ENCODE measurements at places on chromosomes 4 and X.

GRCh38 chrX:47605024-47605423 lies 14.6 kb downstream of the SYN1 start:
- DNase-seq, result no peak

- DNase-seq, result no peak
Observed at GRCh38 chr4:101355246-101355645, 7.9 kb upstream of the PPP3CA start.

GRCh38 chr4:1577822-1578217 lies 106.3 kb downstream of the FAM53A start:
- DNase-seq, result no peak

DNA sequence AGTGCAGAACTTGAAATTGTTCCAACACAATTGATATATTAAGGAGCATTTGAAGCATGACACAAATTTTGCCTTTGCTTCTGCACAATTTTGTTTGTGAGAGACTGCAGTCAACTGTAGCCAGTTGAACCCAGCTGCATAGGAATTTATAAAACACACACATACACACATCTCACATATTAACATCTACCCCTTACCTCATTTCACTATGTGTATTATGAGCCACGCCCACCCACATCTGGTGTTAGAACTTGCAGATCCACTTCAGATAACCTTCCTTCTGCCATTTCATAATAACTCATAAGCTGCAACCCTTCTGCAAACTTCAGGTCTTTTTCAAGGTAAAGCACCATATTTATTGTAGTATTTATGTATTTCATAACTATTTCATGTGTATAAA lies 188.1 kb upstream of the WDFY3 start:
- DNase-seq, result no peak

DNA sequence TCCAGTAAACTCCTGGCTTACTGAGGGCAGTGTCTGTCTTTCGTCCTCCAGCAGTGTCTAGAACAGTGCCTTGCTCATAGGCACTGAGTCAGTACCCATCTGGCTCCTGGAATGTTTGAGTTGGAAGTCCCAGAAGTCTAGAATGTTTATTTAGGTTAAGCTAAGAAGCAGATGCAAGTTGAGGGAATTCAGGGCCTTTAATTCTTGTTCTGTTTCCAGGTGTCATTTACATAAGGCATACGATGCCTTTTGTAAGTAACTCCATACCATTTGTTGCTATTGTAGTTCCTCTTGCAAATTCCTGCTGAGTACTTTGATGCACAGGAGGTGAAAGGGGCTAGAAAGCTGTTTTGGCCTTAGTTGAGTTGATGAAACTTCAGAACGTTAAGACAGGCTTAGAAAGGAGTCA lies 22.2 kb downstream of the ARHGAP10 start:
- no peak for DNase-seq

- DNase-seq, result no peak
Observed at GRCh38 chr4:1265351-1265750, 16.4 kb upstream of the CTBP1 start.

GRCh38 chrX:119238557-119238956 lies 2.5 kb downstream of the PGRMC1 start:
- no peak for DNase-seq

DNA sequence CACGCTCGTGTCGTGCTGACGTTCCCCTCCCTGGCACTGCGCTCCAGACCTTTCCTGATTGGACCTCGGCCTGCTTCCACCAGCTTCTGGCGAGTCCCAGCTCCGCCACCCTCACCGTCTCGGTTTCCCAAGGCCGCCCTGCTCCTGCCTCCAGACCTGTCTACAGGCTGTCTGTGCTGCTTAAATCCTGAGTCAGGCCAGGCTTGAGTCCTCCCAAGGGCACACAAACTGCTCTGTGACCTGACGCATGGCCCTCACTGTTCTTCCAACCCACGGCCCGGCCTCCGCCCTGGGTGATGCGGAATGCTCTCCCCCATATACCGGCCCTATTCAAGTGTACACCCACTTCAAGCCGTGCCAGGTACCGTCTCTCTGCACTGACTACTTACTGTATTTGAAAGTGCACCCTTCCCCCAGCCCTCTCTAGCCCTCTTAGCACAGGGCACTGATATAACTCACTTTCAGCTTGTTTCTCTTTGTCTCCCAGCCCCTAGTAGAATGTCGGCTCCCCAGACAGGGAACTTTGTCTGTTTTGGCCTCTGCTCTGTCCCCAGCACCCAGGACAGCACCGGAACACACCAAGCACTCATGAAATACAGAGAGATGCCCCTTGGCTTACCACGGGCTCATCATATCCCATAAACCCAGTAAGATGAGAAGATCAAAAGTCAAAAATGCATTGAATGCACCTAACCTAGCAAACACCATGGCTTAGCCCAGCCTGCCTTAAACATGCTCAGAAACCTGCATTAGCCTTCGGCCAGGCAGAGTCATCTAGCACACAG lies 63.1 kb upstream of the AFAP1 start:
- DNase-seq, result no peak

DNA sequence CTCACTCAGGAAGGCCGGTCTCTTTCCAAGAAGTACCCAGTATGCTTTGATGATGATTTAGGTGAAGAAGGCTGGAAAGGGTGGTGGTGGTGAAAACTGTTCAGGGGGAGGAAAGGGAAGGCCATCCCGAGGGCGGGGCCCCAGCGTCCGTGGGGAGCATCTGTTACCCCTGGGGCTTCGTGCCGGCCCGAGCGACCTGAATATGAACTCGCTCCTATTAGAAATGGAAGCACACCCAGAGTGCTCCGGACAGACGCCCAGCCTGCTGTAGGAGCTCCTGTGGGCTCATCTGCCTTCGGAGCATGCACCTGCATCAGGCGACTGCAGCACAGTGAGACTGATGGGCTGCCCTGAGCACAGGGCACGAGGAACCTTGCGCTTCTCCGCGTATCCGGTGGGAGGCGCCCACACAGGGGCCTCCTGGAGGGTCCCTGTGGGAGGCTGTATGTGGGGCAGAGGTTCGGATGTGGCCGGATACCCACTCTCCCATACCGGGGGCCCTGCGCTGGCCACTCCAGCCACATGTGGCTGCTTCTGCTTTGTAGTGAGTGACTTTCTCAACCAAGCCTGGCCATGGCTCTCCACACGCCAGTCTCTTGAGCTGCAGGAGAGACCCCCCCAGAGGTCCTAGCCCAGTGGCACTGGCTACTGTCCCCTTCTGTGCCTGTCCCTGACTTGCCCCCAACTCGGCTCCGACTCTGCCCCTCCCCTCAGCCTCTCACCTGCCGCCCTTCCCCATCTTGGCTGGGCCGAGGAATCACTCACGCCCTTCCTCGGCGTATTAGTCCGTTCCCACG lies 36.7 kb downstream of the FGFRL1 start:
- DNase-seq, result no peak

GRCh38 chr4:154455111-154455510 lies 36.5 kb downstream of the DCHS2 start:
- DNase-seq, result no peak

DNA sequence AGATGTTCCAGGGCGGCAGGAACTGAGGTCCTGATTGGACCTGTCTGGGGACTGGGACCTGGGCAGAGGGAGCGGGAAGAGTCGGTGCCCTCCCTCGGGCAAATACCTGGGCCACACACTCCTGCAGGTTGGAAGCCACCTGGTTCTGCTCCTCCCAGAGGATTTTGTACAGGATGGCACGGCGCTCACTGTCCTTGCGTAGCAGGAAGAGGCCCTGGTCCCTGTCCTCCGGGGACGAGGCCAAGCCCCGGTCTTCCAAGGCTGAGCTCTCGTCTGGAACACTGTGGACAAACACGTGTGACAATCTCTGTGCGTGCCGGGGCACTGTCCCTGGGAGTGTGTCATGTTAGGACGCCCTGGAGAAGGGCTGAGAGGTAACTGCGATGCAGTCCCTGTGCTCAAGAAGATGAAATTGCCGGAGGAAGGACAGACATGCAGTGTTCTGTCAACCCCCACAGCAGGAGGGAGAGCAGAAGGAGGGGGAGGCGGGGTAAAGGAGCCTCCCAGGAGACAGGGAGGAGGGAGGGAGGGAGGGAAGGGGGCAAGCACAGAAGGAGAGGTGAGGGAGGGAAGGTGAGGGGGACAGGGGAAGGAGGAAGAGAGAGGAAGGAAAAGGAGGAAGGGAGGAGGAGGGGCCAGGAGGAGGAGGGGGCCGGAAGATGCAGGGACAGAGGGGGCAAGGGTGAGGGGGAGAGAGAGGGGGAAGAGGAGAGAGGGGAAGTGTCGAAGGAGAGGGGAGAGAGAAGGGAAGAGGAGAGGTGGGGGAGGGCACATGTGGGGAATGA lies 29.0 kb downstream of the PDHA1 start:
- no peak for DNase-seq

DNA sequence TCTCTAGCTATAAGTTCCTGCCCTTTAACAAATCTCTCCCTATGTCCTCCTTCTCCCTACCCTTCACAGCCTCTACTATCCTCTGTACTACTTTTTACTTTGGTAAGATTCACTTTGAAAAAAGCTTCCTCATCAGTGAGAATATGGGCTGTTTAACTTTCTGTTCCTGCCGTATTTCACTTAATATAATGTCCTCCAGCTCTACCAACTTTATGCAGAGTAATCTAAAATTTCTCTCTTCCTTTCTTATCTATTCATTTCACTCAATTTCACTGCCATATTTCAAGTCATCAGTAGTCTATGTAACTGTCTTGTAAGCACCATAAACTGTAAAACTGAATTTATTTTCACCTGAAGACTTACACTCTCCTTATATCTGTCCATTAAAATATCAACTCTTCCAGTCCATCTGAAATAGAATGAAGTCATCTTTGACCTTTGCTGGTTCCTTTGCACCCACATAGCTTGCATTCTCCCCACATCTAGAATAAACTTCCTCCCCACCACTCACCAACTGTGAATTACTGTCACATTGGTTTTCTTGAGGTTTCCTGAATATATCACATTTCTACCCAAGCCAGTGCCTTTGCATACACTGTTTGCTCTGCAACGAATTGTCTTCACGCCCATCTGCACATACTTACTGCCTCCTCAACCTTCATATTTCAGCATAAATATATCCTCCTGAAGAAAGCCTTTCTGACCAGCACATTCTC lies 54.6 kb downstream of the ARAP2 start:
- DNase-seq, result no peak

GRCh38 chr4:56641494-56642051 lies 39.5 kb downstream of the HOPX start:
- DNase-seq, result no peak

GRCh38 chrX:130995439-130995838 lies 62.7 kb upstream of the ARHGAP36 start:
- DNase-seq, result no peak

DNA sequence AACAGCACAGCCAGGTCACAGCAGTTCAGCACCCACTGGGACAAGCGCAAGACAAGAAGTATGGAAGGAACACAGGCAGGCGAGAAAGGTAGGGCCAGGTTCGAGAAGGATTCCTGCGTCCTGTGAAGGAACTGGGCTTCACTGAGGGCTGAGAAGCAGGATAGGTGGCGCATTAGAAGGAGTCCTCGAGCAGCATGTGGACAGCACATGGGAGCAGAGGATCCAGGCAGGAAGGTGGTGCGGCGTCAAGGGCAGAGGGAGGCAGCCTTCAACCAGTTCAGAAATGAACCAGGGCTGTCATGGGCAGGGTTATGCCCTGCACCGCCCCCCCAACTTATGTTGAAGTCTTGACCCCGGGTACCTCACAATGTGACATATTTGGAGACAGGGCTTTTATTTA lies 30.8 kb upstream of the LAP3 start:
- DNase-seq, result no peak

DNA sequence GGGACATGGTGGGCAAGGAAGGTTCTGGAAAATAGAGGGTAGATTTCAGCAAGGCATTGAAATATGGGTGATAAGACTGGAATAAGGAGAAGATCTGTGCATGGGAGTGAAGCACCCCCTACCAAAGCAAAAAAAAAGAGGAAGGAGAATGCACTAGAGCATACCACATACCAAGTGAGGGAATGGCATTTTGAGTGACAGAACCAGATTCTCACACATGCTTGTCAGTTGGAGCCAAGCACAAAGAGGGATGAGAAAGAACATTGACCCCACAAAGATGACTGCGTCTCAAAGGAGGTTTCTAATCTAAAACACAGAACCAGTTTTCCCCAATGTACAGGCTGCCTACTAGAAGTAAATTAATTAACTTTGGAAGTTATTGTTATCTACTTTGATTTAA lies 140.3 kb upstream of the SMAD1 start:
- no peak for DNase-seq

- no peak for DNase-seq
Observed at GRCh38 chr4:55610381-55610780, 18.3 kb upstream of the PDCL2 start.

- DNase-seq, result no peak
Observed at GRCh38 chr4:183205193-183205592, 106.1 kb downstream of the WWC2 start.

- DNase-seq, result no peak
Observed at GRCh38 chr4:79334341-79334740, 8.5 kb upstream of the NAA11 start.

GRCh38 chr4:17310269-17310652 lies 201.6 kb downstream of the QDPR start:
- no peak for DNase-seq

- DNase-seq, result no peak
Observed at GRCh38 chr4:32321421-32321820, 1601.3 kb downstream of the PCDH7 start.

DNA sequence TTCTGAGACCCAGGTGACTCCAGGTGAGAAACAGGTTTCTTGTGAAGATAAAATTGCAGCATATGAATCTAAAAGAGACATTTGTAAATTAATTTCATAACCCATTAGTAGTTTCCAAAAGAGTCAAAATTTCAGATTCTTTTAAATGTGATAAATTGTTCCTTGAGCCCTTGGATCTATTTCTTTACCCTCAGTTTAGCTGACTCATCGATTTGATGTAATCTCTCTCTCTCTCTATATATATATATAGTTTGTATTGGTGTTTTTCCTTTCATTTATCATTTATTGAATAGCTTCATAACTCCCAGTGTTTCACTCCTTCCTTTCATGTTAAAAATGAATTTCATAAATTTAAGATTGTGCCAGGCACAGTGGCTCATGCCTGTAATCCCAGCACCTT lies 96.9 kb downstream of the RAPGEF2 start:
- no peak for DNase-seq

DNA sequence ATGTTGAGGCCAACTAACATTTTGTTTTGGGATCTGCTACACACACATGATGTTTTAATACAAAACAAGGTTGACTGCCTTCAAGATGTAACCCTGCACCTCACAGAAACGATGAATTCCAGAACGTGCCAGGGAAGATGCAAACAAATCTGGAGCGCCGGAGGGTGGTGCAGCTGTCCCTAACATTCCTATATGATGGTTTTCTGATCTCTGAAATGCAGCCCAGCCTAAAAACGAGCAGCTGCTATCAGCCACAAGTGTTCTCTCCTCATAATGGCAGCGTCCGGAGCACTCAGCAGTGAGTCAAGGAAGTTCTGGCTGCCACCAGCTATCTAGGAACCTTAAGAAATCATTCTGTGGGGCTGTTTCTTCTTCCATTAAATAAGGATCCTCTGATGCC lies 333.4 kb downstream of the NR3C2 start:
- no peak for DNase-seq

GRCh38 chr4:80062527-80062926 lies 10.5 kb downstream of the ANTXR2 start:
- DNase-seq, result no peak

GRCh38 chr4:146159384-146160058 lies 16.0 kb upstream of the LSM6 start:
- no peak for DNase-seq

- no peak for DNase-seq
Observed at GRCh38 chr4:170047771-170048354, 21.7 kb upstream of the MFAP3L start.
